ENCODE measurements at places on chromosomes 1 and 21. TPM values are rescaled to one million over a fixed set of nuclear protein-coding genes. Genes with fewer than 3 reads are reported as not detected.

GRCh38 chr1:245589316-245589715 is 434.5 kb downstream of the KIF26B start:
- no peak for DNase-seq

DNA sequence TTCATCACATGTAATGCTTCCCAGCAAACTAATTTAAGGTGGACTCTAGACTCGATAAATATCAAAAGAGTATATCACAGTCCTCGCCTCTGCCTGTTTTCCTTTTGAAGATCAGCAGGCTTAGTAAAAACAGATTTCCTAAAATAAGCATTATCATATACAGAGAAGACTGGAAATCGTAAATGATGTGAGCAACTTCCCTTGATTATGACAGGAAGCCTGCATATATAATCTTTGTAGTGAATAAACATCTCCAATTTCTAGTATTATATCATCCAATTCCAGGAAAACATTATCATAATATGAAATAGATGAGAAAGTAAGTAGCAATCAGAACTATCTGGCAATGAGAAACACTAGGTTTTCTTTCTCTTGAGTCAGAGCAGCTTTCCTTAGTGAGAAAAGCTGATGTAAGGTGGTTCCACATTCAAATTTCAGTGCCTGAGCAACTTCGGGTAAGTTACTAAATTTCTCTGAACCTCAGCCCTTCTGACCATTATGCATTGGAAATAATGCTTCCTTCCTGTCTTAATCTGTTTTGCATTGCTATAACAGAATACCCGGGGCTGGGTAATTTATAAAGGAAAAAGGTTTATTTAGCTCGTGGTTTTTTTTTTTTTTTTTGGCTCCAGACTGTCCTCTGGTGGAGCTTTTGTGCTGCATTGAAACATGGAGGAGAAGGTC is 12.6 kb upstream of the POU2F1 start:
- no peak for DNase-seq

DNA sequence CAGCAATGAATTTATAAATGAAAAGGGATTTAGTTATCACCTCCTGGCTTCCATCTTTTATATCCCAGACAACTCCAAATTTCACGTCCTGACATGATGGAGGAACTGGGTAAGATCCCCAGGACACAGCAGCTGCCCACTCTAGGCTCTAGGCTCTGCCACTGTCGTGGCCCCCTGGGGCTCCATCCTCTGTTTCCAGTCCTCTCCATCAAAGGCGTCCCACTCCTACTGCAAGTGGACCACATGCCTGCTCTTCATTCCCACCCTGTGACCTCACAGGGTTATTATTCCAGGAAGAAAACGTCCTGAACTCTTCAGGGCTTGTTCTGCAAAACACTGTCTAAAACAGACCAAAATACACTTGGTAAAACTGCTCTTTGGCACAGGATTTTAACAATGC is 11.9 kb downstream of the URB1 start:
- DNase-seq = no peak

DNA sequence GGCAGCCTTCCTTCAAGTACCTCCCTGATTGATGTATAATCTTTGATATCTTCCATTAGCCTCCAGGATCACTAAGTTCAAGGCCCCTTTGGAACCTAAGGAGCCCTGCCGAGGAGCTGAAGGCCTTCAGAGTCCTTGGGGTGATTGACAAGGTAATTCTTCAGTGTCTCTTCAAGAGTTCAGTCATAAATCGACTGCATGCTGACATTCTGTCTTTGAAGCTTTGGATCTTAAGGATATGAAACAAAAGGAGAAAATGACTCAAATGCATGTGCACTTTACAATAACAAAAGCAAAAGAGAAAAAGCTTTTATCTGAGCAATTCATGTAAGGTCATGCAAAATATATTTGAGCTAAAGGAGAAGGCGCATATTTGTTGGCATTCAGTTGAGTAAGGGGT is 125.3 kb downstream of the RPS6KC1 start:
- DNase-seq = no peak

DNA sequence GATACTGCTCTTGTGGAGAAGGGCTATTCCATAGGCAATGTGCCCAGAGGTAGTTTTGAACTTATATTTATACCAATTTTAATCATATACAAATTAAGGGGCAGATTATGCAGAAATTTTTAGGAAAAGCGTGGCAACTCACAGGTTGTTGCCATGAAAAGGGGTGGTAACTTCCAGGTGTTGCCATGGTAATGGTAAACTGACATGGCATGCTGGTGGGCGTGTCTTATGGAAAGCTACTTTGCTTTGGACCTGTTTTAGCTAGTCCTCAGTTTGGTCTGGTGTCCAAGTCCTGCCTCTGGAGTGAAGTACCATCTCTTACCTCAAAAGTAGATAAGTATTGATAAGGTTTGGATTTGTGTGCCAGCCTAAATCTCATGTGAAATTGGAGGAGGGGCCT is 7.9 kb upstream of the IL23R start:
- no peak for DNase-seq

GRCh38 chr1:938088-938683 is 14.5 kb downstream of the SAMD11 start:
- no peak for DNase-seq

GRCh38 chr21:17461014-17461413 is 51.8 kb upstream of the CXADR start:
- no peak for DNase-seq

GRCh38 chr1:246786606-246787238 is 62.5 kb downstream of the SCCPDH start:
- no peak for DNase-seq

- DNase-seq = no peak
Measured at GRCh38 chr21:42441963-42442362, 38.3 kb downstream of the UBASH3A start.

DNA sequence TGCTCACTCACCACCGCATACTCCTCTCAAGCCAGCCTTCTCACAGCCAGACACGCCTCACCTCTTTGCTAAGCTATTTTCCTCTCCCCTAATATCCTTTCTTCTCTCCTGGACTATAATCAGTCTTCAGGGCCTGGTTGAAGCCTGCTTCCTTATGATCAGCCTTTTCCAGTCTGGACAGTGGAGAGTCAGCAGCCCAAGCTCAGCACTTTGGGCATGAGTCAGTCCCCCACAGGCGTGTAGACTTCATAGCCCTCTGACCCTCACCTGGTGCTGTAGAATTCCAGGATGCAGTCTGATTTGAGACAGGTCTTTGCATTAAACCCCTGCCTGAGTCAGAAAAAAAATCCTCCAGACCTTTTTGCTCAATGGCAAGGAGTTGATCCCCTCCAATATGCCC is 2.5 kb downstream of the HPCAL4 start:
- DNase-seq = no peak

DNA sequence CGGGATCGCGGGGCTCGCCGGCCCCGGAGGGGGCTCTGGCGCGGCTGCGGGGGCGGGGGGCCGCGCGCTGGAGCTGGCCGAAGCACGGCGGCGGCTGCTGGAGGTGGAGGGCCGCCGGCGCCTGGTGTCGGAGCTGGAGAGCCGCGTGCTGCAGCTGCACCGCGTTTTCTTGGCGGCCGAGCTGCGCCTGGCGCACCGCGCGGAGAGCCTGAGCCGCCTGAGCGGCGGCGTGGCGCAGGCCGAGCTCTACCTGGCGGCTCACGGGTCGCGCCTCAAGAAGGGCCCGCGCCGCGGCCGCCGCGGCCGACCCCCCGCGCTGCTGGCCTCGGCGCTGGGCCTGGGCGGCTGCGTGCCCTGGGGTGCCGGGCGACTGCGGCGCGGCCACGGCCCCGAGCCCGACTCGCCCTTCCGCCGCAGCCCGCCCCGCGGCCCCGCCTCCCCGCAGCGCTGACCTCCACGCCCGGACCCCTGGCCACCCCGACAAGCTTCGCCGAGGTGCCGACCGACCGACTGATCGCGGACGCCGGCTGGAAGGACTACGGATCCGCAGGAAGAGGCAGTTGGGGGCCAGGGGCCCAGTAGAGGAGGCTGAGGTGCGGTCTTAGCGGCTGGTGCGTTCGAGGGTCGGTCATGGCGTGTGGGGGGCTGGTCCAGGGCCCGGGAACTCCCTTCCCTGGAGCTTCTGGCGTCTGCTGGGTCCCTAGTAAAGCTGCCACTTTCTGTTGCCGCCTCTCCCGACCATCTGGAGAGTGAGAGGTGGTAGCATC is 711 bp downstream of the TRNP1 start:
- no peak for DNase-seq

- no peak for DNase-seq
Measured at GRCh38 chr1:24327891-24328290, 8.7 kb downstream of the GRHL3 start.

GRCh38 chr1:53705446-53706096 is 33.4 kb downstream of the GLIS1 start:
- no peak for DNase-seq

DNA sequence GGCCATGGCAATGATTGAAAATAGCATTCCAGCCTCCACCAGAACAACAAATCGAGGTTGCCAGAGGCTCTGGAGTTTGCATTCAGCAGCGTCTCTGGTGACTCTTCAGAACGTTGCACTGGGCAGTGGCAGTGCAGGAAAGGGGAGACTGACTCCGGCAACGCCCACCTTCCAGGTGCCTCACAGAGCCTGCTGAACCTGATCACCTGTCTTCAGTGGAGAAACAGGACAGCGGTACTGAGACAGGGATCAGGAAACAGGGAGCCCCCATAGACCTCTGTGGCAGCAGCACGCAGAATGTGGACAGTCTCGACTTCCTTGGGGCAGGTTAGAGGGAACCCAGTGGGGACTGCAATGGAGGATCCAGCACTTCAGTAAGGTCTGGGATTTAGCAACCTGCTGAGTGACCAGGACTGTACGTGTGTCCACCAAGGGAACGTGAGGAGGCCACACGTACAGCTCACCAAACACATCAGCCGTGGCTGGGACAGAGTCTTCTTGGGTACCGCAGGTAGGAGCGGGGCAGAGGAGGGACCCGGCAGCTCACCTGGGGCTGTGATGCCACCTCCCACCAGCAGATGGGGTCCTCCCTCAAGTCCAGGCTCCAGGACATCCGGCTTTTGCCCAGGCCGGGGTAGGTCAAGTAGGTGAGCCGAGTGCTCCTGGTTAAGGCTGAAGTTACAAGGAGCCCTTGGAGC is 128.6 kb downstream of the PRDM2 start:
- no peak for DNase-seq

DNA sequence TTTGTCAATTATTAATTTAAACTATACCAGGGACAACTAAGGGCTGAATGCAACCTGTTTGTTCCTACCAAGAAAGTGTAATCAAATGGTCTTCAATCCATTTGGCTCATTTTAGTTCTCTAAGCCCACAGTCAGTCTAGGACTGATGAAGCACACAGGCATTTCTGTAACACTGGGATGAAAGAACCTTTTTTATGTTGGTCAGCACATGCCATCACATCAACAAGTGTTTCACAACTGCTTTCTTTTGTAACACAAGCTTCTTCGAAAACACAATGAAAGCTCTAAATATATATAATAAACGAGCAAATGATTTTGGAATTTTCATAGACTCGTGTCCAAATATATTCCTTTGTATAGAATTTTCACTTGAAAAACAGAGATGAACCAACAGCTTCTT is 28.8 kb downstream of the HEATR1 start:
- no peak for DNase-seq

DNA sequence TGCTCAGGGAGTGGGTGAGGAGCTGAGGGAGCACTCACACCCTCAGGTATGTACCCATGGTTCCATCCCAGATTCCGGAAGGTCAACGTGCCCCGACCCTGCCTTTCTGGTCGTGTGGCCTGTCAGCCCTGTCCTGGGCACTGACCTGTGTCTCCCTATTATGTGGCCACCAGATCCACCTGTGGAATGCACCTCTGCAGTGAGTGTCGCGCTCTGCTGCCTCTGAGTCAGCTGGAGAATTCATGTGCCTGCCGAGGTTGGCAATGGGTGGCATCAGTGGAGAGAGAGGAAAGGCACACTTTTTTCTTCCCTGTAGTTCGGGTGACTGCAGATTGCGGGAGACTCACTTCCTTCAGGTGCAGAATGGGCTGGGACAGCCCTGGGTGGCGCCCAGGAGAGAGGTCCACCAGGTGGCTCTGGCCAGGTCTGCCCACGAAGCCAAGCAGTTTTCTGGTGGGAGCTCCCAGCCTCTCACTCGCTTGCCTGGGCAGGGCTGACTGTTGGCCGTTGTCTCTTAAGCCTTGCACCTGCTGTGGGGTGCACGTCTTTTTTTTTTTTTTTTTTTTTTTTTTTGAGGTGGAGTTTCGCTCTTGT is 176.1 kb upstream of the TMEM51 start:
- DNase-seq = no peak

GRCh38 chr1:219659684-219660083 is 46.8 kb upstream of the ZC3H11B start:
- no peak for DNase-seq

DNA sequence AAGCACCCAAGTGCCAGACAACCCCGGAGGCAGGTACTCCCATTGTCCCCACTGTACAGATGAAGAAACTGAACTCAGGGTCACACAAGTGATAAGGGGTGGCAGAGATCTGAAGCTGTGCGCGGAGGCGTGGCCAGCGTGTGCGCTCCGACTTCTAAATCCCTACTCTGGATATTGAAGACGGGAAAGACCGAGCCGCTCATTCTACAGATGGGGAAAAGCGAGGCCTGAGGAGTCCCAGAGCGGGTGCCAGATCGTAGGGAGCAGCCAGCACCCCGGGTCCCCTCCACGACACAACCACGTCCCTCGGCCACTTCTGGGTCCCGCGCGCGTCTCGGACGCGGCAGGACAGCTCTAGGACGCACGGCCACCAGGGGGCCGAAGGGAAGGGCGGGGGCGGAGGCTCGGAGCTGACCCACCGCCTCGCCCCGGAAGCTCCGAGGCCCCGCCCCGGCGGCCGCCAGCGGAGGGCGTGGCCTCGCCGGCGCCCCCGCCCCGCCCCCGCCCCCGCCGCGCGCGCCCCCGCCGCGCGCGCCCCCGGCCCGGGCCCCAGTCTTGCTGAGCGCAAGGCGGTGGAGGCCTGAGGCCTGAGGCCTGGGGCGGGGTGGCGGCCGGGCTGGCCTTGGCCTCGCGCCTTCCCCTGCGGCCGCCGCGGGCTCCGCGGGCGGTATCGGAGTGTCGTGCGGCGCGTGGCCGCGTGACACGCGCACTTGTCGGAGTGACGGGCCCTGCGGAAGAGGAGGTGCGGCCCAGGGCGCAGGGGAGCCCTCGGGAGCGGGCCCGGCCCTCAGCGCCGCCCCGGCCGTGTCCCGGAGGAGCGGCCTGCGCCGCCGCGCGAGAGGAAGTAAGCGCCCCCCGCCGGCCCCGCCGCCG is at the start of gene H6PD:
H6PD (plus strand) TSS at position 552 of the 873 bp plus-strand sequence. CDS start 10,161 bp downstream, outside the sequence.
- DNase-seq = no peak

- no peak for DNase-seq
Measured at GRCh38 chr1:200912737-200913407, 18.2 kb downstream of the INAVA start.

GRCh38 chr21:16404776-16405175 is 675.0 kb downstream of the USP25 start:
- DNase-seq = no peak

GRCh38 chr21:35473496-35473895 is 424.4 kb upstream of the RUNX1 start:
- DNase-seq = no peak

- DNase-seq = no peak
Measured at GRCh38 chr1:227225715-227226346, 92.5 kb downstream of the CDC42BPA start.

- no peak for DNase-seq
Measured at GRCh38 chr1:204867666-204868339, 2.9 kb upstream of the NFASC start.

IL10 gene
- 0.19 TPM for polyA plus RNA-seq

PTAFR gene
- 2.9 TPM for polyA plus RNA-seq

KCNE2 gene
- 0.88 TPM for polyA plus RNA-seq

KCNJ9 gene
- 0.08 TPM for polyA plus RNA-seq

PRAMEF8 gene
- polyA plus RNA-seq = not detected

CIART gene
- 7.1 TPM for polyA plus RNA-seq

C1orf226 gene
- polyA plus RNA-seq = 15.9 TPM

TBX15 gene
- 0.17 TPM for polyA plus RNA-seq

ETS2 gene
- 53.6 TPM for polyA plus RNA-seq

GON4L gene
- polyA plus RNA-seq = 47.9 TPM

OR2L3 gene
- polyA plus RNA-seq = not detected

SLC35F3 gene
- polyA plus RNA-seq = 0.42 TPM
